ENCODE measurements at places on chromosomes 3 and 15.

DNA sequence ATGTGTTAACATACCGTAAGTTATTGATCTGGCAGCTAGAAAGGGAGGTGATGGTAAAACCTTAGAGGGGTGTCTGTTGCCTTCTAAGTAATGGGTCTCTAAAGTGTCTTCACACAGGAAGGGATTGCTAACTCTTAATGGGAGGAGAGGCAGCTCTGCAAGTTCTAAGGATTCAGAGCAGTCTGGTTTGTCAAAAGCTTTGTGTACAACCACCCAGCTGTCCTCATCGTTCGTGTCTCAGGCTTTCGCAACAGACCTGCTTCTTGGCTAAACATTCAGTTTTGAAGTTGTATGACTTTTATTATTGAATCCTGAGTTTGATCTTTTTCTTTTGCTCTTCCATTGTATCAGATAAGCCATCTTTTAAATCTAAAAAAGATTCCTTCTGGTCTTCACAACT is 404.9 kb downstream of the SQOR start:
- no peak for DNase-seq

- no peak for DNase-seq
Observed at GRCh38 chr3:16142350-16143025, 32.0 kb upstream of the GALNT15 start.

GRCh38 chr3:73542136-73542535 is 82.6 kb downstream of the PDZRN3 start:
- DNase-seq = no peak

- peak; percentile 12 for DNase-seq
Observed at GRCh38 chr3:71984843-71985613, 200.1 kb upstream of the PROK2 start.

DNA sequence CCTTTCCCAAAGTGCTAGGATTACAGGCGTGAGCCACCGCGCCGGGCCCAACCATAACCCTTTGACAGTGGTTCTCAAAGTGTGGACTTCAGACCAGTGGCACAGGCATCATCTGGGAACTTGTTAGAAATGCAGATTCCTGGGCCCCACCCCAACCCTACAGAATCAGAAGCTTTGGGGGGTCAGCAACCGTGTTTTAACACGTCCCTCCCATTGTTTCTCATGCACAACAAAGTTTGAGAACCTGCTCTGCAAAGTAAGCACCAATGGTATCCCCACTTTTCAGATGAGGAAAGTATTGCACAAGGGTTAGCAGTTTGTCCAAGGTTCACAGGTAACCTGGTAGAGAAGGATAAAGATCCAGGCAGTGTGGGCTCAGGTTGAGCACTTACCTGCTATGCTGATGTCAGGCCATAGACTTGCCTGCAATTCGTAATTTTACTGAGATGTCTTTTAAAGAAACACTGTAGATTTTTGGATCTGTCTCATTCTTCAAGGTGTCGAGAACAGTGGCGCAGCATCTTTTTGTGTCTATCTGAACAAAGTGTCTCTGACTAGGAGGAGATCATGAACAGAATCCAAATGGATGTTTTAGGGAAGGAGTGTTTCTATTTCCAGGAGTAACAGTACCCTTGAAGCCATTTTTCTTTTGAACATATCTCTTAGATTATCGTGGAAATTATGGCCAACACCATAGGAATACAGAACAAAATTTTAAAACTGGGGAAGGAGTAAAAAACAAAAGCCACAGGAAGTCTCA is 2.5 kb downstream of the GXYLT2 start:
- DNase-seq = no peak

DNA sequence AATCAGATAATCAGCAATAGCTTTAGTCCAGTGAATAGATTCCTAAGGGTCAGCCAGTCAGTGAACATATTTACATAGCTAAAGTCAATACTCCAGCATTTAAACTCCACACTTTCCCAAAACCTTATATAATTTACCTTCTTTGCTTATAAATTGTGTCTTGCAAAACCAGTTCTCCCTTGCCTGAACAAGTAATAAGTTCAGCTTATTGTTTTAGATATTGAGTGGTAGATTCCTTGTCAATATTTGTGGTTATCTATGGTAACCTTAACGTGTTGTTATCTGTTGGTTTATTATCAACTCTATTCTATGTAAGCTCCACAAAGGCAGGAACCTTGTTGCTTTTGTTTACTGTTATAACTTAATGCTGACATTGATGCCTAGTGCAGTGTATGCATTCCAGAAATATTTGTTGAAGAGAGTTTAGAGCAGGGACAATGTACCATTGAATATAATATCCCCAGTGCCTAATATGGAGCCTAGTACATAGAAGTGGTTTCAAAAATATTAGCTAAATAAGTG is 24.0 kb downstream of the PLSCR5 start:
- DNase-seq = peak; percentile 84

DNA sequence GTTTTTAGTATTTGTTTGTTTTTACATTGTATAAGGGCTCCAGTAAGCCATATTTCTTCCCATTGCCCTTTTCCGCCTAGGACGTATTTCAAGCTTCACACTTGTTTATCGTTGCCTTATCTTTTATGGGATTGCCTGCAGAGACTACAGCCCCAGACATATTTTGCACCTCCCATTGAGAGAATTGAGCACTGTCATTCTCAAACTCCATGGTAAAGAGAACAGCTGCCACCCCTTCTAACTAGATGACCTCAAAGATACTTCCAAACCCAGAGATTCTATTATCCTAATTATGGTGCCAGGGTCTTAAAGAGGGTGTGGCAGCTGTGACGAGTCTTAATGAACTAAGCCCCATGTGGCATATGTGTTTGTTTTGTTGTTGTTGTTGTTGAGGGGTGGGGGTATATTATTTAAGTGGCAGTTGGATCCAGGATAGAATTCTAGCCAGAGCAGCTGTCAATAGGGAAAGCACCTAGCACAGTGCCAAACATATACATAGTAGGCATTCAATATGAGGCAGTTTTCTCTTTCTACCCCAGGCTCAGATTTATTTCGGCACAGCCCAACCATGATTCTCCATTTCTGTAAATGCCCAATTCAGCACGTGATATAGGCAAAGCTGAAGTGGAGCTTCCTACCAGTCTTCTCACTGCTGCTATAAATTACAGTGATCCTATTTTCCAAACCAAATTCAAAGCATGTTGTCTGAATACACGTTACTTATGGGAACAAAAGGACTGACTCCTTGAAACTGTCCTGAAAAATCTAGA is 932 bp upstream of the TP53BP1 start:
- no peak for DNase-seq

GRCh38 chr15:29062179-29062591 is 176.4 kb downstream of the APBA2 start:
- DNase-seq = no peak

DNA sequence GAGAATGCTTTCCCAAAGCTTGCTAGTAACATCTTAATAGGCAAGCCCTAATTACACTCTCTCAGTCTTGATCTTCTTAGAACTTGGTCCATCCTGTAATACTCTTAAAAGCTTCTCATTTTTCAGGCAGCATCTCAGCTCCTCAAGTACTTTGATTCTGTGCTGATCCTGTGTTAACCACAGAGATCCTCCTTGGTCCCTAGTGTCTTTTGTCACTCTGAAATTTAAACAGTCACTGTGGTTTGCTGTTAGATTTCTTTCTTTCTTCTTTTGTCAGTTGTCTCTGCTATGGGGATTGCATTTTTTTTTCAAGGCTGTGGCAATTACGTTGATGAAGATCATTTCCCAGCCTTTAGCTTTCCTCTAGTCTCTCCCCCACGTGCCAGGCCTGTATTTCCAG is 26.0 kb upstream of the UBE3A start:
- no peak for DNase-seq

DNA sequence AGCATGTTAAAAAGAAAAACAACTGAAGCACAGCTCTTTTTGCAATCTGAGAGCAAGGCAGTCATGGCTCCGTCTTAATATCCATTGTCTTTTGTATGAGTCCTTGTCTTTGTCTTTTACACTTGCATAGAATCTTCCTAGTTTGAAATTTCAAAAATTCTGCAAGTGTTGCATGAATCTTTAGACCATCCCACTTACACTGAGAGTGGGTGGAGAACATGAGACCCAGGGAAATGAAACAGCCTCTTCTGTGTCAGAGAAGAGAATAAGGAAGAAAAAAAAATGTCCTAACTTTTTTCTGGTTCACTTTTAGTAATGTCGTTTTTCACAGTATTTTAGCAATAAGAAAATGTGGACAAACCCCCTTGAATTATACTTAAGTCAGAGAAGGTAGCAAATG is 12.1 kb upstream of the DCLK3 start:
- DNase-seq = no peak

- no peak for DNase-seq
Observed at GRCh38 chr3:139455855-139456254, 20.5 kb downstream of the RBP2 start.

GRCh38 chr15:75454471-75455378 is 3.2 kb upstream of the SIN3A start:
- no peak for DNase-seq

DNA sequence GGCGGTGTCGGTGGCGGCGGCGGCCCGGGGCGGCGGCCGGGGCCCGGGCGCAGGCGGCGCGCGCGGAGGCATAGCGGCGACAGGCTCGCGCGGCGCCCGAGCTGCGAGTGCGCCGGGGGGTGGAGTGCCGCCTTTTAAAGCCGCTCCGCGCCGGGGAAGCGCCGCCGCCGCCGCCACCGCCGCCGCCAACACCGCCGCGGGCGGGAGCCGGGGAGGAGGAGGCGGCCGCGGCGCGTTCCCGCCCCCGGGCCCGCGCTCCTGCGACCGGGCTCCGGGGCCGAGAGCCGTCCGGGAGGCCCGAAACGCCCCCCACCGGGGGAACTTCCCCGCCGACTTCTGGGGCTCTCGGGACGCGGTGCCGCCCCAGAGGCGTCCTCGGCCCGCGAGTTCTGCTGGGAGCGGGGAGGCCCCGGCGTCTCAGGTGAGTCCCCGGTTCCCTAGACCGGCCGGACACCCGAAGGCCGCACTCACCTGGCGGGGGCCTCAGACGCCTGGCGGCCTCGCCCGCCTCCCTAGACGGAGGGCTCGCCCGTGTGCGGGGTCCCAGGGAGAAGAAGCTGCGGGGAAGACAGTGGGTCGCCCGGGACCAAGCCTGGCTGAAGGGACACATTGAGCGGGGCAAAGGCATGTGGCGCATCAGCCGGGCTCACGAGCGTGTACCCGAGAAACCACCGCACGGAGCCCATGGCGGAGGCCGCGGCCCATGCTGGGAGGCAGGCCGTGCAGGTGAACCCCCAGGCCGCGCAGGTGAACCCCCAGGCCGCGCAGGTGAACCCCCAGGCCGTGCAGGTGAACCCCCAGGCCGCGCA is at the start of gene PCSK6:
Gene PCSK6 (minus strand): TSS at position 109 of the 809 bp plus-strand sequence. CDS start 37 bp downstream, at position 72.
- no peak for DNase-seq

DNA sequence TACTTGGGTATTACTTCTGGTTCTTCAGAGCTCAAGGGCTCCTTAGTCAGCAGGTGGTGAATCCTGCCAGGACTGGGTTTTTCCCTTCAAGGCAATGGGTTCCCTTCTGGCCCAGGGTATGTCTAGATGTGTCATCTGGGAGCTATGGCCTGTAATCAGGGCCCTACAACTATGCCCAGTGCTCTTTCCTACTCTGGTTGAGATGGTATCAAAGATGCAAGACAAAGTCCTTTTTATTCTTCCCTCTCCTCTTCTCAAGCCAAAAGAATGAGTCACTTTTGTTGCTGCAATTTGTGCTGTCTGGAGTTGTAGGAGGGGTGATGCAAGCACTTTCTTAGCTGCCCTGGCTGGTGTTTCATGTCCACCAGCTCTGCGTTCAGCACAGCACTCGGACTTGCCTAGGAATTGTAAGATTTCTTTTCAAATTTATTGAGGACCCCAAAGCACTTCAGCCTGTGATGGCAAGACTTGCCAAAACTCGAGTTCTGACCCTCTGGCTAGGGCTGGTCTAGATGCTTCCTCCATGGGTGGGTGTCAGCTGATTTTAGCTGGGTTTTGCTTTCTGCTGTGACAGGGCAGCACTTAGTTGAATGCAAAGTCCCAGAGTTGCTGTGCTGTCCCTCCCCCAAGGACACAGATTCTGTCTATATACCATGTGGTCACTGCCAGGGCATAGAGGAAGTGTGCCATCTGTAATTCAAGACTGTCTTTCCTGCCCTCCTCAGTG is 129.2 kb upstream of the CBLB start:
- DNase-seq = peak; percentile 96

Data from foreskin melanocyte (primary cell).